ENCODE measurements at places on chromosomes 2 and 18.

- DNase-seq = no peak
These were observed 34.9 kb downstream of the CIB4 start for GRCh38 chr2:26605999-26606846.

DNA sequence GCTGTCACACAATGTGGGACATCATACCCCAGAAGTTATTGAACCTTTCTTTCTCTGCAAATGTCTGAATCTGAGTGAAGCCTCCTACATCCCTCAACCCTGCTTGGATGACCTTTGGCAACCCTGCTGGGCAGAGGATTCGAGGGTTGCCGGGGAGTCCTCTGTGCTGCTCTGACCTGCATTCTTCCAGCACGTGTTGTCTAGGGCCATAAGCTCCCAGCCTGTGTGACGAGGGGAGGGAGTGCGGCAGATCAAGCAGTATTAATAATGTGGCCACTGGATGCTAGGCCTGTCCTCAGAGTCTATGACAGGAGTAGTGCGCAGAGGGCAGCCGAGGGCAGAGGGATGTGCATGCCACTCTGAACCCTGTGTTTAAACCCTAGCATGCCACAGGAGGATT lies 58.8 kb downstream of the RPL37A start:
- no peak for DNase-seq

DNA sequence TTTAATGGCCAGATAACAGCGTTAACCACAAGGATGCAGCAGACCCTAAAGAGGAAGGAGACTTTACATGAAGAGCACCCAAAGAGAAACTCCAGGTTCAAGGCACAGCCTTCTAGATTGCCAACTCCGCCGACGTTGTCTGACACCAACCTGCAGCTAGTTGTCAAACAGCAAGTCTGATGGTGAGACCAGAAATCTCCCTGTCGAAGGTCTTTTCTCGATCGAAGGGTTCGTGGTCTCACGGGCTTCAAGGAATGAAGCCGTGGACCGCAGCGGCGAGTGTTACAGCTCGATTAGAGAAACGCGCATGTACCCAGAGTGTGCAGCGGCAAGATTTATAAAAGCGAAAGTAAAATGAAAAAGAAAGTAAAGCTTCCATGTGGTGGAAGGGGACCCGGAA lies 656.3 kb downstream of the XIRP2 start:
- no peak for DNase-seq

DNA sequence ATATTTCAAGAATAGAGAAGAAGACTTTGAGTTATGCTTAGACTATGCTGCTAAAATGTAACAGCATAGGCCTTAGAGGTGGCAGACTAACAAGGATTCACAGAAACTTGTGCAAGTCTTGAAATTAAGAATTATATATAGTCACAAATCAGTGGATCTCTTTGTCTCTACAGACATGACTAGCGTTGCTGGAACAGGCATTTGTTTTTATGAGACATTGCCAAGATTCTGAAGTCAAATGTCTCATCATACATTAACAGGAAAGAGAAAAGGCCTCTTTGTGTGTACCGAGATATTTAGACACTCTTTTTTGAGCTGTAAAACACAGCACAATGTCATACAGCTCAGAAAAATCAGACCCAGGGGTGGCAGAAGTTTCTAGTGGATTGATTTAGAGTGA lies 207.1 kb downstream of the TMX3 start:
- no peak for DNase-seq

- DNase-seq = peak; percentile 46
These were observed 1058.5 kb downstream of the CBLN2 start for GRCh38 chr18:71485611-71486010.

- DNase-seq = no peak
These were observed 348.9 kb downstream of the HRH4 start for GRCh38 chr18:24809173-24809950.

DNA sequence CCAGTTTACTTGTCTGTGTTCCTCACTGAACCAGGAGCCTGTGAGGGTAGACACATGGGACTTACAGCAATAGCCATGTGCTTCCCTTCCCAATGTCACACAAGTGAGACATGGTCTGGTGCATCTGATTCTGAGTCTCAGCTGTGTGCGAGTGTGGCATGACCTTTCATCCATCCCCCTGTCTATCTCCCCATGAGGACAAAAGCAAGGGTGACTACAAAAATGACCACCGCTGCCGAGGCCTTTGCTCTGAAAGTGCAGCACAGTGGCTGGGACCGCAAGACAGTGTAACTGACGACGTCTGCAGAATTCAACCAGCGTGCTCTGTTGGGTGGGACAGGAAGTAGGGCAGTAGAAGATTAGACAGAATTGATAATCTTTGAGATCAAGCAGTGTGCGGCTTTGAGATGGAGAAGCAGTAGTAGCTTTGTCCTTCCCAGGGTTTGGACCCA lies 50.5 kb downstream of the RAB31 start:
- DNase-seq = no peak

DNA sequence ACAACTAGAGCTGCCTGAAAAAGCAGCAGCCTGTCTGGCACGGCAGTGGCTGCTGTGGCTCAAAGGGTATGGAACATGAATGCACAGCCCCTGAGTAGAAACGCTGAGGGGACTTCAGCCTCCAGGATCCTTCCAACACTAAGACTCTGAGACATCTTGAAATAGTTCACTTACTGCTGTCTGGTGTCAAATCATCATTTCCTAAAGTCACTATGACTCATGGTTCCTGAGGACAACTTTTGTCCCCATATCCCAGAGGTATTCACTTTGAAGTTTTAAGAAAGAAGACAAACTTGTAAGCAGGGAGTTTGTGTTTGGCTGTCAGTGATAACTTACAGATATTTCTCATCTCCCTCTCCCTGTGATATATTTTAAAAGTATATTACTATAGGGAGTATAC lies 33.3 kb upstream of the NEB start:
- no peak for DNase-seq

DNA sequence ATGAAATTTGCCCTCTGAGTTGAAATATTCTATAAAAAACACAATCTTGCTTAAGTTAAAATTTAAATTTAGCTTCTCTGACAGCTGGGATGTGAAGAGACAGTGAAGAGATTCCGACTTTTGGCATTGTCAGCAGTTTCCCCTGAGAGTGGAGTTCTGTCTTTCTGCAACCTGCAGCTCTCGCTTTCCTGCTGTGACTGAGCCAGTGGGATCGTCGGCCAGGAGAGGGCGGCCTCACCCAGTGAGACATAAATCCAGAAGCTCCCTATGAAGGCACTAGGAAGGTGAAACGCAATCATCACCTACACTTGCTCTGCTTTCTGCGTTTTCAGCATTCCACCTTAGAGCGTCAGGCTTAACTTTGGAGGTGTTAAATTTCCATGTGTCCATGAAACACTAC lies 75.4 kb upstream of the HNMT start:
- DNase-seq = no peak

DNA sequence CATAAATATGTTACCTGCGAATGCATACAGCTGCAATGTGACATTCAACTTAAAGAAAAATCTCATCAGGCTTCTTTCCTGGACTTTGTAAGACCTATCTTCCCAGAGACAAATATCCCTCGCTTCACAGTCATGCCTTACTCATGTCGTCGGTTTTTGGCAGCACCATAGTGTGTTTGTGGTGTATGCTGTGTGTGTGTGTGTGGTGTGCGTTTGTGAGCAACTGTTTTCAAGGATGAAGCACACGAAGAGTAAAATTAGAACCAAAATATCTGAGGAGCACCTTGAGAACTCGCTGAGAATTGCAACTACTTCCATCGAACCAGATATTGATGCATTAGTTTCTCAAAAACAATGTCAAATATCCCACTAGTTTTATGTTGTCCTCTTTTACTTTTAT lies 56.9 kb downstream of the ASB1 start:
- DNase-seq = no peak

DNA sequence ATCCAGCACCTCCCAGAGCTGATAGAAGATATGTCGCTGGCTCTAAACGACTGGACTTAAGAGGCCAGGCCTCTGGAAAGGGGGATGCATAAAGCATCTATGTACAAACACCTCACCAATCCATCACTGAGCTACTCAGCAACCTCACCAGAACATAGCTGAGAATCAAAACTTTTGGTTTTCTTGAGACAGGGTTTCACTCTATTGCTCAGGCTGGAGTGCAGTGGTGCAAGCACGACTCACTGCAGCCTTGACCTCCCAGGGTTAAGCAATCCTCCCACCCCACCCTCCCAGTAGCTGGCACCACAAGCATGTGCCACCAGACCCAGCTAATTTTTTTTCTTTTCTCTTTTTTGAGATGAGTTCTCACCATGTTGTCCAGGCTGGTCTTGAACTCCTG lies 62.9 kb upstream of the MSH6 start:
- peak; percentile 3 for DNase-seq

- DNase-seq = no peak
These were observed 288.4 kb downstream of the LRRTM1 start for GRCh38 chr2:80016171-80016570.

GRCh38 chr2:200575957-200576356 lies 9.9 kb upstream of the AOX1 start:
- no peak for DNase-seq

- DNase-seq = no peak
These were observed 64.5 kb downstream of the COPS8 start for GRCh38 chr2:237150186-237150585.

- DNase-seq = no peak
These were observed 1.5 kb downstream of the IL36B start for GRCh38 chr2:113050921-113051895.

DNA sequence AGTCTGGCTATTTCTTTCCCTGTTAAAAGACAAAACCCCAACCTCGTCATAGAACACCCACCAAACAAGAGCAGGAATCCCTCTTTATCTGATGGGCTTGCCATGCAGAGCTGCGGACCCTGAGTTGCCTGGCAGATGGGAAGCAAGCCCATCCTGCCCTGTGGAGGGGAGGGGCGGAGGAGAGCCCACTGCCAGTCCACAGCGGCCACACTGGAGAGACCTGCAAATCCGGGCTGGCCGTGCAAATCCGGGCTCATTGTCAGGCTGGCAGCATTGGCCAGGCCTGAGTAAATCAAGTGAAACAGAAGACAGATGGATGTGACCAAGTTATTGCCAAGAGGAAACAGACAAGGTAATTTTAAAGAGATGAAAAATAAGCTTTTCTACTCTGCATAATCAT lies 22.0 kb downstream of the MYL12B start:
- no peak for DNase-seq

- DNase-seq = peak; percentile 55
These were observed 91.3 kb upstream of the TMEM17 start for GRCh38 chr2:62597323-62597722.

GRCh38 chr2:84212611-84213314 lies 246.3 kb downstream of the SUCLG1 start:
- DNase-seq = no peak

DNA sequence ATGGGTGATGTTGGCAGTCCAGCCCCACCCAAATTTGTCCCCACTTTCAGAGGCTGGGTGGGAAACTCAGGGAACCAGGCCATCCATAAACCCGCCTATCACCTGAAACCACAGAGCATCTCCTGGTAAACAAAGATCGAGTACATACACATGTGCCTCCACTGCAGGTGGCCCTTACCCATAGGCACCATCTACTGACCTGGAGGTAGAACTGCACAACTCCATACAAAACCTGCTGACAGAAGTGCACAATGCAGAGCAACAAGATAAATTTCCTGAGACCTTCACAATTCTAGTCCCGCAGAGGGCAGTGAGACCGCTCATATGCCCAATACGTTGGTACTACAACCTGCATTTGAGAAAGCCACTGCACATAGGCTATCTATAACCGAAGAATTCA lies 856.3 kb downstream of the SUCLG1 start:
- no peak for DNase-seq

DNA sequence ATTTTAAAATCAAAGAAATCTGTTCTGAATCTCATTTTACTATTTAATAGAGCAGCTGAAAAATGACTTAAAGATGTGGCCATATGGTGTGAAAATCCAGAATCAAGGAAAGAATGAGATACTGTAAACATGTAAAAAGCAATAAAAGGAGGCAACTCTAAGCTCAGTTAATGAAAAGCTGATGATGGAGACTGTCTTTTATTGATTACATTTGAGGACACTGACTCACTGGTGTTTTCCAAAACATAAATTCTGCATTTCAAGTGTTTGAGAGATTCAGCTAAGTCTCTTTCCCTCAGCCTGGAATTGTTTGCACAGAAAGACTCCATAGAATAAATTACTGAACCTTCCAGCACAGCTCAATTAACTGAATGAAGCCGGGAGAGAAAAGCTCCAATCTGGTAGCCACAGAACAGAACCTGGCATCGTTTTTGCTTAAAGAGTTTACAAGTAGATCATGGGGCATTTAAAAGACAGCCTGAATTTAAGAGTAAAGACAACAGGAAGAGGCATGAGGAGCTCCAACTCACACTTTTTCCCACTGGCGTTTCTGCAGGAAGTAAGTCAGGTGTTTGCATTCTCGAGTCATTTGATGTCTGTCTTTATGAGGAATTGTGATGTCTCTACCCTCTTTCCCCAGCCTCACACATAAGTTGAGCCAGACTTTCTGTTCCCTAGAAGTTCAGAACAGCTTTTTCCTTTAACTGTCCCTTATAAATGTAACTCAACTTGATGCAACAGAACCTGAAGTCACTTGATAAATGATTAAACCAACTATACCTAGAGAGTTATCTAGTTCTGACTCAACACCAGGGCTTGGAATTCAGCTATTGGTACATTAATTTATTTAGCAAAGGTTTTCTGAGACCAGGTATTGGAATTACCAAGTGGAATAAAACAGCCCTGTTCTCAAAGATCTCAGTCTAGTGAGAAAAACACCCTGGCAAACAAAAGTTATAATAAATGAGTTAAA lies 53.3 kb downstream of the FTCDNL1 start:
- no peak for DNase-seq

DNA sequence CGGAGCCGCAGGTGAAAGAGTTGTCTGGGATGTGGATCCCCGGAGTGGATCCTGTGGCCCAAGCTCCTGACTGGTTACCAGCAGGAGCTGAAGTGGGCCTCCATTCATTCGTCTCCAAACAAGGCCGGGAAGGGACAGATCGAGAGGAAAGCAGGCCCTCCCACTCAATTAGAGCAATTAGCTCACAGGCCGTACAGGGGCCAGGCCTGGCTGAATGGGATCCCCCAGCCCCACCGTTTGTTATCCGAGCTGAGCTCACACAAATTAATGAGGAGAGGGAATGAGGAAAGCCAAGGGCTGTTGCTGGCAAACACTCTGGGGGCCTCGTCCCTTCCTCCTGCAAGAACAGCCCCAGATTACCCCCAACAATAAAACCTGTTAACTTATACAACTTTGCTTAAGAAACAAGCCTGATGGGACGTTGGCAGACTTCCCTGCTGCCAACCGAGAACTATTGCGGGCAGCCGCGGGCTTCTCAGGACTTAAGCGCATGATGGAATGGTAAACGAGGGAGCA lies 338.0 kb downstream of the BCL11A start:
- DNase-seq = no peak

DNA sequence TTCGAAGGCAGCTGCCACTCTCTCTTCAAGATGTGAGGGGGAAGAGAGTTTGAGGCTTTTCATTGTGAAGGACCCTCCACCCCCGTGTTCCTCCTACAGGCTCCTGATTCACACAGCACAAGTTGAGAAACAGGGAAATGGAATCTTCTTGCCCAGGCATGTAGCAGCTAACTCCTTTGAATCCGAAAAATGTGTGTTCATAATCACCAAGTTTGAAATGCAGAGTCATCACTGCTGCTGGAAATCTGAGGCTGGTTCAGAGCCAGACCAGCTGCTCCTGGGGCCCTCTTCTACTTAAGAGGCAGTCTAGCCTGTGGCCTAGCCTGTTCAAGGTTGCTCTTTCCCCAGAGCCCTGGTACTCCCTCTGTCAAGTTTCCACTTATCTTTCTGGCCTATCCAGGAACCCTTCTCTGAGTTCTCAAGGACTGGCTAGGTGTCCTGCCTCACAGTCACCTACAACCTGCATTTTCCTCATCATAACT lies 166.4 kb downstream of the TMEM247 start:
- DNase-seq = peak; percentile 85

- peak; percentile 3 for DNase-seq
These were observed 135.0 kb downstream of the SP3 start for GRCh38 chr2:173830170-173830569.

All from fibroblast of the conjunctiva (primary cell).